ENCODE measurements at places on chromosomes 6 and 20.

DNA sequence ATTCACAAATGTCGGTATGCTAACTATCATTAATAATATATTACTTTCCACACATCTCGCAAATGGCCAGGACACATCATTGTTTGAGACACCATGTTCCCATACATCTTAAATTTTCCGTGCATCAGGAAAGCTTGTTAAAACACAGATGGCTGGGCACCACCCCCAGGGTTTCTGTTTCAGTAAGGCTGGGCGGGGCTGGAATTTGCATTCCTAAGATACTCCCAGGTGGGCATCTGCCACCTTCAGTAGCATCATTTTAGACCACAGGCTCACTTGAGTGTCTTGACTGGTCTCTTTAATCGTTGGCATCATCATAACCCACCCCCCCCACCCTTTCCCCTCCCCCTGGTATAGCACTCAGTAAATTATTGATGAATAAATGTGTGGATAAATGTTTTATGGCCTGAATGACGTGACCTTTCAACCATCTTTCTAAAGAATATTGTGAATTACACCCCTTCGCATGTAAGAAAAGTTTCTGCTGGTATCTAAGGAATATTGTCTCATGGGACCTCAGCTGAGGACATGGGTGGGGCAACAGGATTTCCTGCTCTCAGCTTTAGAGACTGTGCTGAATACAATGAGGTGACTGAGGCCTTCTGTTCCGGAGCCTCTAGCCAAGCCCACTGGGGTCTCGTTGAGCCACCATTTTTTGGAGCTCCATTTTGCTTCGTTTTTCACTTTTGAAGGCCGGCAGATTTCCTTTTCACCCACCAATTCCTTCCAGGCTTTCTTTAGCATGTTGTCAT is 124.1 kb upstream of the NEDD9 start:
- DNase-seq, result no peak

- DNase-seq, result no peak
Observed at GRCh38 chr20:31484001-31484400, 8.9 kb downstream of the REM1 start.

- DNase-seq, result no peak
Observed at GRCh38 chr6:12291839-12292604, 1.9 kb downstream of the EDN1 start.

- no peak for DNase-seq
Observed at GRCh38 chr6:37651991-37652390, 45.7 kb downstream of the MDGA1 start.

DNA sequence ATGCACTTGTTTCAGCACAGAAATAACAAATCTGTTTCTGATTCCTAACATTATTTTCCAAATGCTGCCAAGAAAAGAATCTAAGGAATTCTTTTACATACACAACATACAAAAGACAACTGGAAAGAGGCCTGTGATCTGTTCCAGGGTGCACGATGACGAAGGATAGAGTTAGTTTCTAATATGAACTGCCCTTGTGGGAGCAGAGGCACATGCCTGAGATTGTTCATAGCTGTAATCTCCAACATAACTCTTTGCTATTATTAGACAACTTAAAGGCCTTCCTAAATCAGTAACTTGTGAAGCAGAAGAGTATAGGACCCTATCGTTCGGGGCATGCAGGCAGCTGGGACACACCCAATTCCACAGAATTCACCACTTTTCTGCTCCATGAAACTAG is 41.2 kb upstream of the NHSL1 start:
- DNase-seq, result no peak
